ENCODE measurements at places on chromosomes 1 and 21.

GRCh38 chr21:42645211-42646075 lies 8.0 kb upstream of the PDE9A start:
- DNase-seq: no peak

DNA sequence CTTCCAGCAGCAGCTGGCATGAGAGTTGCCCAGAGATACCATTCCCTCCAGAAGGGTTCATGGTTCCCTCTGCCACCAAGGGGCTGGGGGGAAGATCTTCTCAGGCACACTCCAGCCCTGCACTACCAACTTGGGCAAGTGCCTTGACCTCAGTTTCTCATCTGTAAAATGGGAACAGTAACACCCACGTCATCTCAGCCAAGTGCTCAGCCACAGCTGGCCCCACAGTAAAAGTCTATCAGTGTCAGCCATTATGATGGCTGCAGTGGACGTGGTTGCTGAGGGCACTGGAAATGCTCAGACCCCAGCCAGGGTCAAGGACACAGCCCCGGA lies 16.3 kb upstream of the TAS1R2 start:
- DNase-seq: no peak

- no peak for DNase-seq
Observed at GRCh38 chr1:60865166-60865565, 217.2 kb upstream of the NFIA start.

GRCh38 chr1:85587841-85588240 lies 7.3 kb downstream of the CCN1 start:
- DNase-seq: no peak

- no peak for DNase-seq
Observed at GRCh38 chr1:63466759-63467158, 56.3 kb downstream of the ITGB3BP start.

GRCh38 chr1:109040989-109041620 lies 797 bp downstream of the WDR47 start:
- DNase-seq: peak; percentile 49

DNA sequence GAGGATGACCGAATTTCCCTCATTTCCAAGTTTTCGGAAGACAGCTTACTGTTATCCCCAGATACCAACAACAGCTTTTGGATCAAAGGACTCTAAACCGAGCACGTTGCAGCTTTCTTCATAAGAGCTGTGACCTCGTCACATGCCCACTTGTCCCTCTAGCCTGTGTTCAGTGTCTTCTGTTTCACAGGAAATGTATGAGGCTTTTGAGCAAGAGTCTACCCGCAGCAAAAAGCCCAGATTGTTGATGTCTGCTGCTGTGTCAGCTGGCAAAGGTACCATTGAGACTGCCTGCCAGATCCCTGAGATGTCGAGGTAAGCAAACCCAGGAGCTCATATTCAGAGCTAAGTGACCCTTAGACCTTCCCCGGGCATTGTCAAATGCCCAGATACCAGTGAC lies 24.1 kb downstream of the CHI3L2 start:
- DNase-seq: no peak
